NCI-H2029 treated with DMSO at 0.1 percent for 48 hours (cell line): ENCODE measurements at places on chromosomes 16 and 17.

- DNase-seq: no peak
Observed at GRCh38 chr16:88651276-88651988, 579 bp upstream of the CYBA start.

DNA sequence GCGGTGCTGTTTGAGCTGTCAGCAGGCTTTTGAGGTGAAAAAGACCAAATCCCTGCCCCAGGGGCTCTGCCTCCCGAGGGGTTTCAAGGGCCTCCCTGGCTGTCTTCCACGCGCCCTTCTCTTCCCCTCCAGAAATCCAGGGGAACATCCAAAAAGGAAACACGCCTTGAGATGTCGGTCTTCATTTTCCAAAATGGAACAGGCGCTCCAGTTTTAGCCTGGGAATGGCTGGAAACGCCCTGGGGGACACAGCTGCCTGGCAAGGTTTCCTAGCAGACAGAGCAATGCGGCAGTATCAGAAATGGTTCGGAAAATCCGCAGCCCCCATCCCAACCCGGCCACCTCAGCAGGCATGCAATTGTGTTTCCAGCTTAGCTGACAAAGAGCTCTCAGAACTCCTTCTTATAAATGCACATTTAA is 16.6 kb upstream of the LITAF start:
- no peak for DNase-seq

GRCh38 chr16:68234188-68235107 is 1.5 kb downstream of the ESRP2 start:
- peak; percentile 74 for DNase-seq

GRCh38 chr16:87806641-87807546 is 41.1 kb upstream of the KLHDC4 start:
- no peak for DNase-seq

DNA sequence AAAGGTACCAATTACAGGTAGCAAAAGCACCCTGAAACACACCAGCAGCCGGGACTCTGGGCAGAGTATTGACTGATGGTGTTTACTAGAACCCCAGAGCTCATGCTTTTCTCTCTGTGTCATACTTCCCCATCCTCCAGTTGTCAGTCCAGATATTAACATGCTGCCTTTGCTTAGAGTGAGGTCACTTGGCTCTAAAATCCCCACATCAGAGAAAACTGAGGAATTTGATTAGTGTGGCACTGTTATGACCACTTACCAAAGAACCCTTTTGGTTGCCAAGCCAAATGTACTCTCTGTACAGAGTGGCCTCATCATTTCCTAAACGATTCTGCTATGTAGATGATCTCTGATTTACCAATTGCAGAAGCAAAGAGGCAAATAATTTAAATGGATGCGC is 80.4 kb downstream of the ABCC12 start:
- no peak for DNase-seq

- no peak for DNase-seq
Observed at GRCh38 chr17:56031636-56032035, 121.6 kb upstream of the ANKFN1 start.

- no peak for DNase-seq
Observed at GRCh38 chr17:72191921-72192799, 71.3 kb downstream of the SOX9 start.

GRCh38 chr17:82297280-82297713 is 20.1 kb downstream of the CD7 start:
- DNase-seq: no peak
